Prostate gland (tissue), 2 donors: ENCODE measurements at places on chromosomes 2 and 18. TPM values are rescaled to one million over a fixed set of nuclear protein-coding genes. Genes with fewer than 3 reads are reported as not detected.
A peak's percentile ranks its signal among the peaks of the same experiment; 100 is the strongest.

Gene KLHL14
- 3.0 TPM for total RNA-seq

Gene HRH4
- not detected for total RNA-seq

GRCh38 chr2:174247474-174248186, 702 bp downstream of the OLA1 start:
- peak; percentile 7 for DNase-seq

DNA sequence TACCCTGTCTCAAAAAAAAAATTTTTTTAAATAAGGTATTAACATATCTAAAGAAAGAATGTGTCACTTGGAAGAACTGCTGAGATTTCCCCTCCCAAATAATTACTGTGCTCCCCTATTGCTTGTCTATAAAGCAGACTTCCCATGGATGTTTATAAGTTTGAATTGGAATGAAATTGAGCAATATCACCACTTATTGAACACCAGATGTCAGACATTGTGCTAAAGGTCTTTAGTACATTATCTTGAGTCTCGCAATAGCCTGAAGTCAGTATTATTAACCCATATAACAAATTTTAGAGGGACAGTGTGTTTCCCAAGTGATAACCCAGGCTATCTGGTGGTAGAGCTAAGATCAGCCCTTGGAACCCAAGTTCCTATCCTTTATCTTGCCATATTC, 102.9 kb upstream of the MSH2 start:
- DNase-seq: no peak

Gene PPP4R3B
- total RNA-seq: 51.4 TPM

DNA sequence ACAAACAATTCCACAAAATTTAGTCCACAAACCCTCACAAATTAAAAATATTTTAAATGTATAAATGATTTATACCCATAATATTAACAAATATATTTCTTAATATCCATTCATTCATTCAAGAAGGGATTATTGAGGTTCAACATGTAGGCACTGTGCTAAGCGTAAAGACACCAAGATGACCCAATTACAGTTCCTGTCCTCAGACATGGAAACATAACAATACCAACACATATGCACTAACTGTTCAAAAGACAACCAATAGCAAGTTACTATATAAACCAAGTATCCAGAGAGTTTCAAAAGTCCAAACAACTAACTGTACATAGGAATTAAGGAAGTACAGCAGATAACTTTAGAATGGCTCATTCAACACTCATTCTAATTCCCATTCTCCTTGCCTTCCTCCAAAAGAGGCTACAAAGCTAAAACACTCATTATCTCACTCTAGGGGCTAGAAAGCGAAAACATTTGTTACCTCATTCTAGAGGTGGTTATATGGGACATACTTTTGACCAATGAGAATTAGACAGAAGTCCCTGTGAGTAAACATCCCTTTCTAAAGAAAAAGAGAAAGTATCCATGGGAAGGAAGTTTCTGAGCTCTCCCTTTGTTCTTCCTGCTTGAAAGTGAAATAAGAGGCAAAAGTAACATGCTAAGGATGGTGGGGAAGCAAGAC, 292.4 kb downstream of the ZEB2 start:
- no peak for DNase-seq
